ENCODE measurements at places on chromosomes 2 and 18.

- DNase-seq, result no peak
Observed at GRCh38 chr2:97355887-97356286, 233.8 kb downstream of the ANKRD36B start.

GRCh38 chr18:25310045-25310444 lies 41.9 kb downstream of the ZNF521 start:
- DNase-seq, result no peak

GRCh38 chr18:62524440-62525200 lies 1.8 kb downstream of the ZCCHC2 start:
- DNase-seq, result peak; percentile 74

DNA sequence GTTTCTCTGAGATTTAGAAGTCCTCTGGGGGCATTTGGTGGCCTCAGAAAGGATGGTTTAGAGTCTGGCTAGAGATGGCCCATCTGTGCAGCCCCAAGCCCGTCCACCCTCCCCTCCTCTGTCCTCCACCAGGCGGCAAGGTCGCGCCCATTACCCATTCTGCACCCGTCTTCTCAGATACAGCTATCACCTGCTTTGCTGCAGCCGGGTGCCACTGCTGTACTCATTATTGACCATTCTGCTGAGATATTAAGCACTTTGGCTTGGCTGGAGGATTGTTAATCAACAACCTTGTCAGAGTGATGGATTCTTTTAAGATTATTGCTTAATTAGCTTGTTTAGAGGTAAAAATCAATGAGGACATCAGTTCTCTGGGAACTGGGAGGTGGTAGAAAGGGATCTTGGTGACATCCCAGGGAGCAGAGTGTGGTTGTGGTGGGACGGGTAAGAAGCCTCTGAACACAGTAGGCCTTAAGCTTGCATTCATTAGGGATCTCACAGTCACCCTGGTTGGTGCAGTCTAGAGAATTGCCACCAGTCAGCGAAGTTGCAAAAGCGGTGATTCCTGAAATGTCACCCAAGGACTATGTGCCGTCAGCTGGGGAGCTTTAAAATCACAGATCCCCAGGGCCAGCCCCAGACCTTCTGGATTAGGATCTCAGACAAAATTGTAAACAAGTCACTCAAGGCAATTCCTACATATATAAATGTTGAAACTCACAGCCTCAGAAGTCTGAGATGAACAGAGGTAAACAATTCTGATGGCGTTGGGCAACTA lies 90.9 kb downstream of the CAPN13 start:
- DNase-seq, result no peak

- no peak for DNase-seq
Observed at GRCh38 chr2:6297238-6297637, 568.5 kb downstream of the CMPK2 start.

GRCh38 chr2:36452260-36452659 lies 96.7 kb downstream of the CRIM1 start:
- no peak for DNase-seq

- no peak for DNase-seq
Observed at GRCh38 chr2:223914324-223914723, 30.8 kb downstream of the WDFY1 start.

- no peak for DNase-seq
Observed at GRCh38 chr2:199409759-199410529, 47.8 kb downstream of the SATB2 start.

DNA sequence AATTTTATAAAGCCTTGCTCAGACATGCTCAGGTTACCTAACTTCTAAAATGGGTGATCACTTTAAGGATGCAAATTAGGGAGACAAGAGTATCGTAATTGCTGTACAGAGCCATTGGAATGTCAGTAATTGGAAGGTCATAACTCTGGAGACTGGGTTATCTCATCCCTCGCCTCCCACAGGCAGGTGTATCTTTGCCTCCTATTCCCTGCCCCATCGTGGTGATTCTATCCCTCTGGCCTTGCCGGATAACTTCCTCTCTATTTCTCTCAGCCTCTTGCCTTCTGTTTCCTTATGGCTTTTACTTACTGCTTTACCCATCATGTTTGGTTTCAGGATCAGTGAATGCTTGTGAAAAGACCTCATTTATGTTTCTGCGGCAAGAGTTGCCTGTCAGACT lies 2.5 kb downstream of the PDK1 start:
- no peak for DNase-seq

DNA sequence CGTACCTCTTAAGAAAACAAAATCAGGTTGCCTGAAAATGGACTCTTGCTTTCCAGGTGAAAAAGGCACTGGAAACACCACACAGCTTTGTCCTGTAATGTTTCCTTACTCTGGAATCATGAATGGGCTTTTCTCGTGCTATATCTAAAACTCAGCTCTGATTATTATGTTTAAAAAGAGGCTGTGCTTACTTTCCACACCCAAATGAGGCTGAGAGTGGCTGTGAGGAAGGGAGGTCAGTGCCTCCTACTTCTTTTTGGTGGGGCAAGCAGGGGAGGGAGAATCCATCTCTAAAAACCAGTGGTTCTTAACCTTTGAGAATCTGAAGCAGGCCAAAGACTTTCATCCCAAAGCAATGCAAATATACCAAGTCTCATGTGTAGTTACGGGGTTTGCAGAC lies 148.6 kb downstream of the FAM210A start:
- no peak for DNase-seq

- DNase-seq, result no peak
Observed at GRCh38 chr2:44772131-44772530, 169.4 kb upstream of the SIX3 start.

DNA sequence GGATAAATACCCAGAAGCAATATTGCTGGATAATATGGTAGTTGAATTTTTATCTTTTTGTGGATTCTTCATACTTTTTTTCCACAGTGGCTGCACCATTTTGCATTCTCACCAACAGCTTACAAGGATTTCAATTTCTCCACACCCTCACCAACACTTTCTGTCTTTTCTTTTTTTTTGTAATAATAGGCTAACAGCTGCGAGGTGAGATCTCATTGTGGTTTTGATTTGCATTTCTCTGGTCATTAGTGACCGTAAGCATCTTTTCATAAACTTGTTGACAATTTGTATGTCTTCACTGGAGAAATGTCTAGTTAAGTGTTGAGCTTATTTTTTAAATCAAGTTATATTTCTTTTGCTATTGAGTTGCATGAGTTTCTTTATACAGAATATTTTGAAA lies 17.6 kb upstream of the SLC9A2 start:
- no peak for DNase-seq

DNA sequence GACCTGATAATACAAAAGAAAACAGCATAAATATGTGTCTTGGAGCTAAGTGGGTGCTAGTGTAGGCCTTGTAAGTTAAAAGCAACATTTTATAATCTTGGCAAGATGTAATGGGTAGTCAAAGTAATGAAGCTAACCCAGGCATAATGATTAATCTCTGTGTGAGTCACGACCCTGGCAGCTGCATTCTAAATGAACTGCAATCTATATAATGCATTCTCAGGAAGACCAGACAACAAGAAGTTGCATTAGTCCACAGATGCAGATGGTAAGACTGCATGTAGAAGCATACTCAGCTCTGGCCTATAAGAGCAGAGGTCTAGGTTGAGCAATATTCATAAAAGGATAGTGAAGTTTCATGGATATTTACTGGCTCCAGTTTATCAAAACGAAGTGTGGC lies 85.6 kb upstream of the ETAA1 start:
- DNase-seq, result no peak

GRCh38 chr2:28653892-28654662 lies 97.6 kb upstream of the PPP1CB start:
- no peak for DNase-seq

DNA sequence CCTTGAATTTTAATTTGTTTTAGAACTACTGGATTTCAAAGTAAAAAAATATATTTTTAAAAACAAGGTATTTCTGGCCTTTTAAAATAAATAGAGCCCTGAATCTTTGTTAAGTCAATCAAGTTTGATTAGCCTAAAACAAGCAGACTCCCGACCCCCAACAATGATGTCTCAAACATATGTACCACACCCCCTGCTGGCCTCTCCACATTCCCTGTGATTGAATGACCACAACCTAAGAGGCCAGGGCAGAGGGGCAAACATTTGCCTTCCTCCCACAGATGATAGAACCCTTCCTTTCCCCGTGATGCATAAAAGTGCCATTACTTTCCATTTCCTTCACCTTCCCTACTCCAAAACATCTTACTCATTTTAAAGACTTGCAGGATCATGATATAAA lies 130.9 kb downstream of the STK39 start:
- DNase-seq, result no peak

GRCh38 chr2:134396493-134396892 lies 142.6 kb downstream of the MGAT5 start:
- DNase-seq, result no peak

DNA sequence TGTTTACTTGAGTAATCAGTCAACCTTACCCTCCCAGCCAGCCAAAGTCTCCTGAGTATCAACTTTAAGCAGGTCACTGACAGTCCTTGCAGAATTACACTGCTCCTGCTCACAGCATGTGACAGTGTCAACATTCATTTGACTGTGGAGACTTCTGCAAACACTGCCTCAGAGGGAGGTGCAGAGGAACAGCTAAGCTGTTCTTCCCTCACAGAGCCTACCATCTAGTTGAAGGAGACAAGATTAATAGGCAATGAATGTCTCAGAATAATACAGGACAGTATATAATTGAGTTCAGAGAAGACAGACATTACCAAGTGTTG lies 11.9 kb downstream of the SLC14A2 start:
- no peak for DNase-seq

DNA sequence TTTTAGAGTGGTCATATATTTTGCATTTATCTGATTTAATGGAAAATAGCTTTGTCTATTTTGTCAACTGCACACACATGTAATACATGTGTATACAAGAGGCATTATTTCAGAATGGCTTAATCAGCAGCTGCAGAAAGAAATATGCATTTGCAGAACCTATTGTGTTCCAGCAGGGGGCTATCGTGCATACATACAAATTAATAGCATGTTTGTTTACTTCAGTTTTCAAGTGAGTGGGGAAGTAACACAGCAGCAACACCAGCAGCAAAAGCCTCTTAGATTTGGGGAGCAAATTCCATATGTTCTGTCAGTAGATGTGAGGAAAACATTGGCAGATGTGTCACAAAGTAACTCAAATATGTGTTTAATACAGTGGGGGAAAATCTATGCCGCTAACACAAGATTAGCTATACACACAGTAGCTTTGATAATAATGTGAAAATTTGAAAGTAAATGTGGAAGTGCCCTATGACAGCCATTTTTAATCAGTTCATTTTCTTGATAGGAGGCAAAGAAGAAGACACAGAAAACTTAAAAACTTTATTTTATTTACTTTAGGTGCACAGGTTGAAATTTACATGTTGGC lies 218.1 kb downstream of the WDR7 start:
- peak; percentile 11 for DNase-seq
